Stimulated activated CD8-positive, alpha-beta memory T cell treated with anti-CD3 and anti-CD28 coated beads, Interleukin-4, amount 100 ng/mL, for 24 hours (primary cell): ENCODE measurements at places on chromosomes 13 and 19.

DNA sequence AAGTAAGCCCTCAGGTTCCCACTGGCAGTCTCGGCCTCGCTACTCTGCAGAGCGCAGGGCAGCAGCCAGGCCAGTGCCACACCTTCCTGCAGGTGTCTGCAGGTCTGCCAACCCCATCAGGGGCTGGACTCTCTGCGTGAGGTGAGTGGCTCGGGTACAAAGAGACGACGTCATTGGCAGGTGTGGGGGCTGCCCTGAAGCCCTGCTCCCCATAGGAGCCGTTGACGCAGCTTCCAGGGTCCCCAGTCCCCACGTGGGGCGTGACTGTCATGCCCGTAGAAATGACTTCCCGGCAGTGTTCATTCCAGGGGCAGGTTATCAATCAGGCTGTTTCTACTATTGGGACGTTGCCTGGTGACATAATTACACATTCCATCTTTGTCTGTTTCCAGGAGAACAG, 15.3 kb upstream of the GJB6 start:
- no peak for DNase-seq

GRCh38 chr19:6288737-6289136, 9.0 kb upstream of the MLLT1 start:
- DNase-seq, result no peak

GRCh38 chr19:14473978-14474578, 1.1 kb downstream of the PTGER1 start:
- DNase-seq, result no peak

- DNase-seq, result no peak
Measured at GRCh38 chr13:34567597-34567996, 374.5 kb upstream of the NBEA start.

DNA sequence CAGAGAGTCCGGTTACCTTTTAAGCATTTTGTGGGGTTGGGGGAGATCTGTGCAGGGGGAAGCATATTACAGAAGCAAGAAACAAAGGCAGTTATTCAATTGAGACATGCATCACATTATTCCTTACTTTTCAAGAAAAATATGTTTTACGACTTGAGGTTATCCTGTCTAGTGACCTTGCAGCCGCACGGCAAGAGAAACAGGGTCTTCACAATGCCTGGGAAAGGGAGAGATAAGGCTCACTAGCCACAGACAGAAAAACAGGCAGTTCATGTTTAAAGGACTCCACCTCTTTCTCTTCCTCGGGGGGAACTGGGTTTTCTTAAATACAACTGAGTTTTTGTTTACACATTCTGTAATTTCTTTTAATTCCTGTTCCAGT, 536 bp upstream of the NCR1 start:
- DNase-seq, result no peak

- no peak for DNase-seq
Measured at GRCh38 chr19:45008552-45008951, 7.3 kb downstream of the RELB start.
